Tibial nerve (tissue), 4 donors: ENCODE measurements at places on chromosomes 12 and 14.

- no peak for DNase-seq
Measured at GRCh38 chr12:74644681-74645080, 107.0 kb downstream of the ATXN7L3B start.

- DNase-seq, result no peak
Measured at GRCh38 chr12:62586850-62587249, 120.2 kb downstream of the MON2 start.

DNA sequence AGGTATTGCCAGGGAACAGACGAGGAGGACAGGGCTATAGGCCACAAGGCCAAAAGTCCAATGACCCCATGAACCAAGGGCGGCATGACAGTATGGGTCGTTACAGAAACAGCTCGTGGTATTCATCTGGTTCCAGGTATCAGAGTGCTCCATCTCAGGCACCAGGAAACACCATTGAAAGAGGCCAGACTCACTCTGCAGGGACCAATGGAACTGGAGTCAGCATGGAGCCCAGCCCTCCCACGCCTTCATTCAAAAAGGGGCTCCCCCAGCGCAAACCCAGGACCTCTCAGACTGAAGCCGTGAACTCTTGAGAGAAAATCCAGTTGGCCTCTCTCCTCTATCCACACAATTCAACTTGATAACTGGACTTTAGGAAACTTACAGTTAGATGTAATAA lies 12.9 kb upstream of the KCNH3 start:
- no peak for DNase-seq

GRCh38 chr14:100547633-100548294 lies 39.5 kb downstream of the BEGAIN start:
- DNase-seq, result peak; percentile 59

GRCh38 chr12:65695113-65695865 lies 129.0 kb upstream of the HMGA2 start:
- no peak for DNase-seq
